ENCODE measurements at places on chromosomes 7 and 10.

DNA sequence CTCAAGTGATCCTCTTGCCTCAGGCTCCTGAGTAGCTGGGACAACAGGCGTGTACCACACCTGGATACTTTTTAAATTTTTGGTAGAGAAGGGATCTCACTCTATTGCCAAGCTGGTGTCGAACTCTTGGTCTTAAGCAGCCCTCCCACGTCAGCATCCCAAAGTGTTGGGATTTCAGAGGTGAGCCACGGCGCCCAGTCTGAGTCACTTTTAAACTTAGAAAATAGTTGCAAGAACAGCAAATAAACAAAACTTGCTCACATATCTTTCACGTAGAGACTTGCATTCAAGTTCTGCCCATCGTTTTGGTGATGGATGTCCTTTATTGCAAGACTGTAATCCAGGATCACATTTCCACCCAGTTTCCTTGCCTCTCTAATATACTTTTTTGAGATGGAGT is 16.6 kb downstream of the GTF2I start:
- DNase-seq, result no peak

DNA sequence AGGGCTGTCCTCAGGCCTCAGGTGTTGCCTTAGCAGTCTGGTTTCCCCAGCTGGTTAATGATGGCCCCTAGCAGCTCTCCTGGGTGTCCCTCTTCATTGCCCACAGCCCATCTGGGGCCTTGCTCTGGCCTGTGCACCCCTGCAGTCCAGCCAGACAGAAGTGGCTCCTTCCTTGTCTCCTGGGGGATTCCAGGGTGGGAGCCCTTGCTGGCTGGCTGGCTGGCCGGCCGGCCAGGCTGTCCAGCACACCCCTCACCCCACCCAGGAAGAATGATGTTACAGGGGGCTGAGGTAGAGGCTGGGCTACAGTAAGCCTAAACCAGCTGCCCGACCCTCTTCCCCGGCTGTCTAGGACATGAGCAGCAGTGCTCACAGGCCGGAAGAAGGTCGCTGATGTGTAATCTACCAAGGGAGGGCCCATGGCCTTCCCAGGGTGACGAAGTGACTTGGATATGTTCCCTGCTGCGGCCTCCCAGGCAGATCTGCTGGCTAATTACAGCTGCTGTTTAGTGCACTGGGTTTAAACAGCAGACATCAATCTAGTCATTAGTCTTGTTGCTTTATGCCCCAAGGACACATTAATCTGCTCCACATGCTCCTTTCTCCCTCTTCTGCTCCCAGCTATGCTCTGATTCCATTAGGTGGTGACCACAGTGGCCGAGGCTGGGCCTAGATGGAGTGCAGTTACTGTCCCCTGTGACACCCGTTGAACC is 53.8 kb upstream of the LRRC4 start:
- peak; percentile 53 for DNase-seq

DNA sequence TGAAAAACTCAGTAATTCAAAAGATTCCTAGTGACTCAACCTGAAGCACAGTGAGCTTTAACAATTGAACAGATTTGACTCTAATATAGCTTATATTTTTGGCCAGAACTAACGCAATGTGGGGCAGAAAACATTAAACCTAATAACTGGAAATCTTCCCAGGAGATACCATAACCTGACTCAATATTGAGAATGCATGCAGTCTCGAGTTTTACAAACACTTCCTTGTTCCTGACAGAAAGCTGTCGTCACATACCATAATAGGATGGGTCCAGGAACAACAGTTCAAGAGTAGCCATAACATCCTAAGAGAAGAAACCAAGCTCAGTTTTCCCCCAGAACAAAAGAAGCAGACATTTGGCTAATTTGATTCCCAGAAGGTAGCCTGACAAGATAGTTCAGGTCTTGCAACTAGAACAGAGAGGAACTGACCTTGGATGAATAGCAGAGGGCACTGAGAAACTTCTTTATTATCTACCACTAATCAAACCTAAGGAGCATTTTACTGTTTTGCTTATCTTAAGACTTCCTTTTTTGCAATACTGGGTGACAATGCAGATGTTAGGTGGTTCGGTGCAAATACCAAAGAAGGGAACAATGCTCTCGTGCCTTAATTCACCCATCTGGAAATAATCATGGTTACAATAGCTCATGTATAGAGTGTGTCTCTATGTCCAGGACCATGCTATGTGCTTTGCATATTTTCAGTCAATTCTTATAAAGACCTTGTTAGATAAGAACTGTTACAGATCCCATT is 38.6 kb upstream of the ACSL5 start:
- DNase-seq, result no peak

- no peak for DNase-seq
These were observed 5.1 kb upstream of the TM9SF3 start for GRCh38 chr10:96591946-96592345.

- no peak for DNase-seq
These were observed 40.4 kb downstream of the CREB3L2 start for GRCh38 chr7:137961200-137962177.

DNA sequence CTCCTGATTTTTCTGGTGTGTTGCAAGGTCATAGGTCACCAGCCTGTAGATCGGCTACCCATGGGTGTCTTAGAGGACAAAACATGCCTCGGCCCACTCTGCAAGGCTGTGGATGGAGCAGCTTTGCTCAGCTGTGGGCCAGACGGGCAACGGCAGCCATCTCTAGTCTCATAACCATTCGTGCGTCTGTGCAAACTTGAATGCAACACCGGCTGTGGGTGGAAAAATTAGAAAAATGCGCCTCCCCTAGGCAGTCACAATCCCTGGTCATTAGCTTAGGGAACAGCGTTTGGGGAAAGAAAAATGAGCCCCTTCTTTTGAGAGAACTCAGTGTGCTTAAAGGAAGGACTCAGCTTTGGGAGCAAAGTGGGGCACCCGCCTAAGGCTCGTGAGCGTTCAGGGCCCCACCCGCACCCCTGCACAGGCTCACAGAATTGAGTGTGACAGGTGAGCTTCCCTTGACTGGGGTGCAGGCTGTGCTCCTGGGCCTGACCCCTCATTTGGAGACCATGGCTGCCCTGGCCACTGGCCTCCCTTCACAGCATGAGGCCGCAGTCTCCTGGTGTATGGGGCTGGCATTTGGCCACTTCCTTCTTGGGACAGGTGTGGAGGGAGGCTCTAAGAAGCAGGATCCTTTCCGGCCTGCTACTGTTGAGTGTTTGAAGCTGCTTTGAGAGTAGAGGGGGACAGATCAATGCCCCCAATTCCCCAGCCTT is 148.0 kb downstream of the C10orf105 start:
- DNase-seq, result no peak

GRCh38 chr10:46527241-46527811 is 29.1 kb downstream of the GPRIN2 start:
- no peak for DNase-seq

DNA sequence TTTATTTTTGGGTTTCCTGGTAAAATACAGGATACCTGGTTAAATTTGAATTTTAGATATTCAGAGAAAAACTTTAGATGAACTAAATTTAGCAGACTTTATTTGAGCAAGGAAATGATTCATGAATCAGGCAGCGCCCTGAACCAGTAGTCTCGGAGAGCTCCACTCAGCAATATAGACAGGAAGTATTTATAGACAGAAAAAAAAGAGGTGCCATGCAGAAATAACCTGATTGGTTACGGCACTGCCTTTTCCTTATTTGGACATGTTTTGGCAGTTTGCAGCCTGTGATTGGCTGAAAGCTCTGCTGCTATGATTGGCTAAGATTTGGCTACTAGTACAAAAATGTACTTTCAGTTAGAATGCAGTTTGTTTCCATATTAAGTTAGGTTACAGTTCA is 198.3 kb upstream of the DKK1 start:
- DNase-seq, result no peak

- no peak for DNase-seq
These were observed 453 bp downstream of the SFMBT2 start for GRCh38 chr10:7410301-7410861.

GRCh38 chr10:42640610-42641229 is 2.4 kb upstream of the ZNF33B start:
- no peak for DNase-seq

DNA sequence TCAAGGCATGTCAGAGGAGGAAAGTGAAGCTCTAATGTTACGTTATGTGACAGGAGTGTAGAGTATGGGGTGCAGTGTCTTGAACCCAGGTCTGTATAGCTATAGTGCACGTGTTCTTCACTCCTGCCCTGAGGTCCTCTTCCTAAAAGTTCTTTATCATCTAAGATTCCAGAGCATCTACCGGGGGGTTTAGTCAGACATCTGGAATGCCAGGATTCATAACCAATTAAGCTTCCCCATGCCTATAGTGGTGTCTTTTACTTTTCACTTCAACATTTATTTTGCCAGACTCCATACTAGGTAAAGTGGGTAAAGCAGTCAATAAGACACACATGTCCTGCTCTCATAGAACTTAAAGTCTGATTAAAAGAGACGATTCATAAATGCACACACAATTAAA is 22.4 kb downstream of the PPP1R3C start:
- no peak for DNase-seq

DNA sequence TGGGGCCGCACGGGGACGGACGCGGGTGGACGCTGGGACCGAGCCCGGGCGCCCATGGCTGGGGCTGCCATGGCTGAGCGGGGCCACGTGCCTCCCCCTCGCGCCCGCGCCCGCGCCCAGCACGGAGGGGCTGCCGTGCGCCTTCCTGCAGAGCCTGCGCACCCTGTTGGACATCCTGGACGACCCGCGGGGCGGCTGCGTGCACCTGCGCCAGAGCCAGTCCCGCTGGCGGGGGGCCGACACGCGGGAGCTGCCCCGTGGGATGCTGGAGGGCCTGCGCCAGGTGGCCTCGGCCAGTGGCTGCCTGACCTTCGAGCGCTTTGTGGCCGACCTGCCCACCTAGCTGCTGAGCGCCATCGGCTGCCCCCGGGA is 72.5 kb upstream of the KCTD7 start:
- DNase-seq, result no peak

DNA sequence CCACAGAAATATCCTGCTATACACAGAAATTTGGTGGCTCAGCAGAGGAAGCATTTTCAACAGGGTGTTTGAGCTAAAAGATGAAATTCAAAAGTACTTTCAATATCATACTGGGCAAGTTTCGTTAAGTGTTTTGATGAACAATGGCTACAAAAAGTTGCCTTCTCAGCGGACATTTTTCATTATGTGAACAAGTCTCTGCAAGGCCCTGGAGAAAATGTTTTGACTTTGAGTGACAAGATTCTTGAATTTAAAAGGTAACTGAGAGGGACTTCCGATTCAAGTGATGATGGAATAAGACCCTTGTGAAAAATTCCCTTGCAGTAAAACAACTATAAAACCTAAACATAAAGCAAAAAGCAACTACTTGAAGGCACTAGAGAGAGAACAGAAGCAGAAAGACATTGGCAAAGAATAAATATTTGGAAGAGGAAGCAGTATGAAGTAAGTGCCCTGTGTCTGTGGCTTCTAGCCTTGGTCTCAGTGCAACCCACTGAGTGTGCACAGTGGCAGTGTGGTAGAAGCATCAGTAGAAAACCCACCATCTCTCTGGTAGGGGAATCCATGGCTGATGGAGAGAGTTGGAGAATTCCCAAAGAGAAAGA is 62.5 kb upstream of the NAMPT start:
- DNase-seq, result no peak

DNA sequence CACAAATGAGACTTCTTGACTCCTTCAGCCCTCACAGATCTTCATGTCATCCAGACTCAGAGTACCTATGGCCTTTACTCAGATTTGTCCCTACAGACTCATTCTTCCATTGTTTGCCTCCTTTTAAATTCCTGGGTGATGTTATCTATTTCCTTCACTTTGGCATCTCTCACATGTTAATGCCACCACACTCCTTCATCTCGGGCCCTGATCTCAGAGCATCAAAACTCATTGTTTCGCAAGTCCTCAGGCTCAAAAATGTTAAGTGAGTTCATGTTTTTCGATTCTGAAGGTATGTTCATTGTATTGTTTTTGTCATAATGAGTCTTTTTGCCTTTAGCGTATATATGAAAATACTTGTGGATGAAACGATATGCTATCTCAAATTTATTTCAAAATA is 62.3 kb upstream of the AHR start:
- DNase-seq, result no peak

DNA sequence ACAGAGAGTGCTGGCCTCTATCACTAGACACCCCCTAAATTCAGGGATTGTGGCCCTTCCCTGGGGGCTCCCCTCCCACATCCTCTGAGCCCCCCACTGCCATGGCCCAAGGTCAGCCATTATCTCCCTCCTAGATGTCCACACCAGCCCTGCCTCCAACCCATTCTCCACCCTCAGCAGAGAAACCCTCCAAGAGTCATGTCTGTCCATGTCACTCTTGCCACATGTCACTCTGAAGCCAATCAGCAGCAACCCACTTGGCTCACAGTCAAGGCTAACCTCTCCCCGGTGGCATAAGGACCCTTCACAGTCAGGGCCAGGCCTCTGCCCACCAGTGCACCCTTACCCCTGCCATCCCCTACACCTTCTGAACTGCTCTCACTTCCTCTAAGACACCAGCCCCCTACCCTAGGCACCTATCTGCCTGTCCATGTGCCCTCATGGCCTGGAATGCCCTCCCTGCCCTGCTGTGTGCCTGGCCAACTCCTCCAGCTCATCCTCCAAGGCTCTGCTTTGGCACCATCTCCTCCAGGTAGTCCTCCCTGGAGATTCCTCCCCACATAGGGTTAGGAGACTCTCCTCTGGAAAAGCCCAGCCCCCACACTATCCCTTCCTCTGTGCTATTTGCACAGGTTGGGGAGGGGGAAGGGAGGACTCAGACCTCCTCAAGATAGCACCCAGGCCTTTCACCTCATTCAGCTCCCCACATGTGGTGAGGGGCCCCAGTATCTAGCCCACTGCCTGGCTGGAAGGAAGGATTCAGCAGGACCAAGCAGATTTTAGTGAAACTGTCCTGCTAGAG is 83.7 kb downstream of the GRID1 start:
- no peak for DNase-seq

- DNase-seq, result no peak
These were observed 34.2 kb upstream of the CREB3L2 start for GRCh38 chr7:138036135-138036534.

DNA sequence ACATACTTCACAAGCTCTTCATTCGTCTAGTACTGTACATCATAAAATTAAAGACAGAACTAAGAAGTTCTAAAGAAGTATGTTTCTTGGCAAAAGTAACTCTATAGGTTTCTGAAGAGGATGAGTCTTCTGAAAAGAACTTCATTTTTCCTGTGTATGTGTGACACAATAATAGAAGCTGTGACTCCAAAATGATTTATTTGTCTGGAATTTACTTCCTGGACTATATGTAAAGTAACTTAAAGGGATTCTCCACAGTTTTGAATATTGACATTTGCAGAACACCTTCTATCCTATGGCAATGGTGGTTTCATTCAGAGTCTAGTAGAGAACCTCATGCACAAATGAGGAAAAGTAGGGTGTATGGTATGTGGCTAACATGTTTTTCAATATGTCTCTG is 19.8 kb upstream of the CLDN12 start:
- no peak for DNase-seq

- no peak for DNase-seq
These were observed 6.3 kb downstream of the ZNF503 start for GRCh38 chr10:75395066-75395931.
